ENCODE measurements at places on chromosomes 5 and 9.

DNA sequence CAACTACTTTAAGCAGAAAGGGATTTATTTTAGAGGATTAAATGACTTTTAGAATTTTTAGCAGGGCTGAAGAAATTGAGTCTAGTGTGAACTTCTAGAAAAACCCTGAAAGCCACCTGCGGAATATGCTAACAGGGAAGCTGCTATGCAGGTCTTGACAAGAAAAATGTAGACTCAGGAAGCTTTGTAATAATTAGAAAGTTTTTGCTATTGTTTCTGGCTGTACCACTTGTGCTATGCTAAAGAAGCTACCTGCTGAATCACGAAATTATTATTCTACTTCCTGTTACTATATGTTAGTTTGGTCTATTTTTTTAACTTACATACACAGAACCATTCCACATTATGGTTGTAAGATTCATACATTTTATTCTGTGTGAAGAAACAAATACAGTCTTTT, 74.0 kb upstream of the CHSY3 start:
- no peak for DNase-seq

DNA sequence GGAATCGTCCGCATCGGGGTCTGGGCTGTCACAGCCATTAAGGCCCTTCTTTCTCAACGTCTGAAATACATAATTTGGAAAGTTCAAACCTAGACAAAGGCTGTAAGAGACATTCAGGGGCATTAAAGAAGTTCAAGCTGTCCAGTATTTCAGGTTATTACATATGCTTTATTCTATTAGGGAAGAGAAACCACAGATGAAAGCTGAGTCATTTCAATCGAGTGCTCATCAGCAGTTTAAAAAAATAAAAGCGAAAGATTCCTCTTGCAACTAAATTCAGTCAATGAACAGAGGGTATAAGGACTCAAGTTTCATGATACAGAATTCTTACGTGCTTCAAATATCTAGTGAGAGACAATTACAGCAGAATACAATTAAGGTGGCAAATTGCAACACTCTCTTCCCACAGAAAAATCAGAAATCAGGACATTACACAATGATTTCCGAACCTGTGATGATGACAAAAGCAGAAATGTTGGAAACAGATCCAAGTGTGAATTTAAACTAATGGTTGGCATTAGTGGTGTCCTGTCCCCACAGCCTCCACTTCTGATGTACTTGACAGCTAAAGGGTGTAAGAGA, 121.6 kb downstream of the MEF2C start:
- peak; percentile 5 for DNase-seq

DNA sequence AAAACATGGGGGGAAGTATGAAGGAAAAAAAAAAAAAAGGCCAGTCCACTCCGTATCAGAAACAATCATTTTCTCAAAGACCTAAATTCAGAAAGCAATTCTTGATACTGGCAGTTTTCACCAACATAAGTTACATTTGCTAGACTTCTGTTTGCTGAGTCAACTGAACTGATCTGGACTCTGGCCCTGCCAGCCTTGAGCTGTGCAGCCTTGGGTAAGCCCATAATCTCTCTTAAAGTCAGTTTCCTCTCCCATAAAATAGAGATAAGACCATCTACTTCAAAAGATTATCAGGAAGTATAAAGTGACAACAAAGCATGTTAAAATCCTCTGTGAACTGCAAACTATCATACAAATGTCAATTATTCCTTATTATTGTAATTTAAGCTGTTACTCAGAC, 106.8 kb downstream of the MAPKAP1 start:
- DNase-seq: peak; percentile 28

GRCh38 chr5:154713615-154714125, 41.5 kb upstream of the LARP1 start:
- DNase-seq: peak; percentile 20
